ENCODE measurements at places on chromosomes 13 and 19.

DNA sequence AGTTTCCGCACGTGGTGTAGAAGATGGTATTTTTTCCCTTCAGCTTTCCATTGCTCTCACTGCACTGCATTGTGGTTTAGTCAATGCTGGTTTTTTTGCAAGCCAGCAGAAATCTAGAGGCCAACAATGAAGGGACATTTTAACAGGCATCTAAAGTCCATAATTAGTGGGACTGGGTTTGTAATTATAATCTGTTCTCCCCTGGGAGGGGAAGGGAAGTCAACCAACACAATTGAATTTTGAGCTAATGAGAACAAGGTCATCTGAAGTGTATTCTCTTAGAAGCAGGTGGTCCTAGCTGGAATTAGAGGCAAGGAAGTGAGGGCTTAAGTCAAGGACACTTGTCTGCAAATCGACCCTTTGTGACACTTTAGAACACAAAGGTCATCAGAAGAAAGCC lies 156.4 kb downstream of the MYO16 start:
- no peak for DNase-seq

DNA sequence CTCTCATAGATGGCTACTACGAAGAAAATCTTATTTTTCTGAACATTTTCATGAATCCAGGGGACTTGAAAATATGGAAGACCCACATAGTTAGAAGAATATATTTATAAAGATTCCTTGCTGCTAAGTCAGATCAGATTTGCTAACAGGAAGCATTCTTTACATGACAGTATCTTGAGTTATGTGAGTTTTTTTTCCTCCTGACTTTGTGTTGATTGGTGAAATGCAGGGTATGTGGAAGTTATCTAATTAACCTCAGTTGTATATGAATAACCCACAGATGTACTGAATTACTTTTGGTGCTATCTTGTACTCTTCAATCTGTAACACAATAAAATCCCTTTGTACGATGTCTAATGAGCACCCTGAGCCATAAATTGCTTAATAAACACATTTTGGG lies 53.8 kb downstream of the ESD start:
- DNase-seq: no peak

GRCh38 chr19:8105471-8105870 lies 43.9 kb downstream of the FBN3 start:
- DNase-seq: no peak

- no peak for DNase-seq
Measured at GRCh38 chr13:99953138-99953755, 18.3 kb downstream of the ZIC5 start.

DNA sequence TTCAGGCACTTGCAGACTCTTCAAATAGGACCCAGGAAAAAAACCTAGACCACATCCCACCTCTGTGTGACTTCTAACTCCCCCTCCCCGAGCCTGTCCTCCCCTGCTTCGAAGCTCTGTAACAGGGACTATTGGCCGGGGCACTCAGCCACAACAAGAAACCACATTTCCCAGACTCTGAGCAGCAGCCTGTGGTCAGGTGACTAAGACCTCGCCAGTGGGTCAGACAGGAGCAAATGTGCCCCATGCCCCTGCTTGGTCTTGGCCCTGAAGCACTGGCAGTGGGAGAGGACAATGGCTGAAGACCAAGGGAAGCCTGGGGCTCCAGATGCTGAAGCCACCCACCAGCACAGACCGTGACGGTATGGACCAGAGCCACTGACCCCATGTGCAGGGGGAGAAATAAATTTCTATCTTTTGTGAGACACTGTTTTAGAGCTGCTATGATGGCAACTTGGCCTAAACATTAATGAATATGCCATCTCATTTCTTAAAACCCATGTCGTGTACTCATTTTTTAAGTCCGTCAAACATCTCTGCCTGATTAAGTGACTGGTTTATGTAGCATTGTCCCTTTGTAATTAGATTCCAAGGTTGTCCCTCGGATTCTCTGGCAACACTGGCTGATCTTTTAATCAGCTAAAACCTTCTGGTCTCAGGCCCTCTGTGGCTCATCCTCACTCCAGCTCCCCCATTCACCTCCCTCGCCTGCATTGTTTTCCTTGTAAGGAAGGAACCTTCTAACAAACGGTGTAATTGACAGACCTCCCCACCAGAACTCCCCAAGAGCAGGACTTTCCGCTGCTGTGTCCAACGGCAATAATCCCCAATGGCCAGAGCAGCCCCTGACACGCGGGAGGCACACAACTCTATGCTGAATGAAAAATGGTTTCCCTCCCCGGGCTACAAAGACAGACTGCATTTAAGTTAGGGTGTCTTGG lies 98.4 kb downstream of the STK24 start:
- peak; percentile 66 for DNase-seq

GRCh38 chr13:34900288-34900739 lies 41.8 kb upstream of the NBEA start:
- DNase-seq: no peak

GRCh38 chr19:862581-863314 lies 3.3 kb downstream of the CFD start:
- DNase-seq: peak; percentile 91

DNA sequence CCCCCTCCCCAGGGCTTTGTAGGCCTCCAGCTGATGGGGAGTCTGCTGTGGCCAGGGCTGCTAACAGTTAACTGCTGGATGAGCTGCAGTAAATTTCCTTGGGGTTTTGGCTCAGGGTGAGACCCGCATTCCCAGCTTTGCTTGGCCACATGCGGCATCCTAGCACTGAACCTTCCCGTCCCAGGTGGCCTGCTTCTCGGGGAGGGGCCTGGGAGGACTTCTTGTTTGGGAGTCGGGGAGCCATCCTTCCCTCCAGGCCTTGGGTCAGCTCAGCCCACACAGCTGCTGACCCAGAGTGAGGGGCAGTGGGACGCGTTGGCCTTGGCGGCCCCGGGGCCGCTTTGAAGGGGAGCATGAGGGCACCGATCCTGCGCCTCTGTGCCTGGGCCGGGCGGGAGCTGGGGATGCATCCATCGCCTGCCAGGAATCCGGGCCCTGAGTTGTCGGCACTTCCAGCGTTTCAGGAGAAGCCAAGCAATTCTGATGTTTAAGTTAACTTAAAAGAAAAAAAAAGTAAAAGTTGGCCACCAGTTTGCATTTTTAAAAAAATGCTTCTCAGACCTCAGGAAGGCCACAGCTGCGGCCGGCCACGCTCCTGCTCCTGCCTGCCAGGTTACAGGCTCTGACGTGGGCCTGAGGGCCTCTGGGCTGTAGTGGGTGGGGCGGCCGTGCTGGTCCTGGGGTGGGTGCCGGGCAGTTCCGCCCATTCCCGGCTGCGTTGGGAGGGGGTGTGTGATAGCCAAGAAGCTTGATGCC lies 27.7 kb downstream of the CRTC1 start:
- no peak for DNase-seq

DNA sequence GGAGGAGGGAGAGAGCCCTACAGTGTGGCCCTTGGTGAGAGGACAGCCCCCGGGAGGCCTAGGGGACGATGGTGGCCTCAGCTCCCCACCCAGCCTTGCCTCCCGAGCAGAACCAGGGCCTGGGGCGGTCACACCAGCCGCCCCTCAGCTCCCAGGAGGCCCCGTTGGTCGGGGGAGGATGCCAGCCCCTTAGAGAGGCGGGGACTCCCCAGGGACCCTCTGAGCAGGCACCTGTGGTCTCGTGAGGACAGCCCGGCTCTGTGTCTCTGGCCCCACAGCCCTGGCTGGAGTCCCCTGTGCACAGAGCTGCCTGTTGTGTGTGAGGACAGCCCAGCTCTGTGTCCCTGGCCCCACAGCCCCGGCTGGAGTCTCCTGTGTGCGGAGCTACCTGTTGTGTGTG lies 158.8 kb downstream of the KDM4B start:
- no peak for DNase-seq

DNA sequence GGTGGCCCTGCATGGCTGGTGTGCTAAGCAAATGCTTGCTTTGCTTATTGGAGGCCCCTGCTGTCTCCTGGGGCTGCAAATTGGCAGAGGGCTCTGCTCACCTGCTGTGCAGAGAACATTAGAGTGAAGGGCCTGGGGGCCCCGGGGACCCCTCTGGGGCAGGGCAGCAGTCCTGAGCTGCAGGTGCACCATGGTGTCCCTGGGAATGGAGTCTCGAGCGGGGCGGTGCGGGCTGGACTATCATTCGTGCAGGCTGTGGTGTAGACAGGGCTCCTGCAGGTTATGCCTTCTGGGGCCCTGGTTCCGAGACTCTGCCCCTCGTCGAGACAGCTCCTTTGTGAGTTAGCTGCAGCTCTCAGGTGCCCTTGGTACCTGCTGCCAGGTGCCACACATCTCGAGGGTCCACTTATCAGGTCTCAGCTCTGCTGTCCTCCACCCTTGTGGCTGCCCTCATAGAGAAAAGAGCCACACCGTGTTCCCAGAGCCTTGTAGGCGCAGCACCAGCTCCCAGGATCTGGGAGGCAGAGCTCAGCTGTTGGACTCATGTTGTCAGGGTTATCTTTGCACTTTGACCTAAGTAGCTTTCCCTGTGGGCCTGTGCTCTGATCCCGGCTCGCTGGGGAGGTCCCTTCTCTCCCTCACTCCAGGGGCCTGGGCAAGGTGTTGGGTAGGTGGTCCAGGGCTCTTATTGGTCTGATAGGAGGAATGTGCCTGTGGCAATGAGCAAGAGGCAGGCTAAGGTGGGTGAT lies 58.0 kb upstream of the ZNF536 start:
- no peak for DNase-seq

GRCh38 chr19:32902448-32902847 lies 32.9 kb upstream of the SLC7A9 start:
- no peak for DNase-seq

GRCh38 chr13:28792992-28793391 lies 27.1 kb upstream of the MTUS2 start:
- DNase-seq: no peak

DNA sequence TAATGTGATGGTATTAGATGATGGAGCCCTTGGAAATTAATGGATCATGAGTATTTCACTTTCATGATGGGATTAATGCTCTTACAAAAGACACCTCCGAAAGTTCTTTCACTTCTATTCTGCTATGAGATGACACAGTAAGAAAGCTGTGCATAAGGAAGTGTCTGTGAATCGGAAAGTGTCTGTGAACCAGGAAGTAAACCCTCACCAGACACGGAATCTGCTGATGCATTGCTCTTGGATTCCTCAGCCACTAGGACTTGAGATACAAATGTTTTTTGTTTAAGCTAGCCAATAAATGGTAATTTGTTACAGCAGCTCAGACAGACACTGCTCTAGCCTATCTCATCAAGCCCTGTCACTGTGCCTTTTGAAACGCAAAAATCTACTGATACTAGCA lies 440.4 kb upstream of the PRR20A start:
- no peak for DNase-seq

GRCh38 chr19:6292006-6292405 lies 12.2 kb upstream of the MLLT1 start:
- no peak for DNase-seq

DNA sequence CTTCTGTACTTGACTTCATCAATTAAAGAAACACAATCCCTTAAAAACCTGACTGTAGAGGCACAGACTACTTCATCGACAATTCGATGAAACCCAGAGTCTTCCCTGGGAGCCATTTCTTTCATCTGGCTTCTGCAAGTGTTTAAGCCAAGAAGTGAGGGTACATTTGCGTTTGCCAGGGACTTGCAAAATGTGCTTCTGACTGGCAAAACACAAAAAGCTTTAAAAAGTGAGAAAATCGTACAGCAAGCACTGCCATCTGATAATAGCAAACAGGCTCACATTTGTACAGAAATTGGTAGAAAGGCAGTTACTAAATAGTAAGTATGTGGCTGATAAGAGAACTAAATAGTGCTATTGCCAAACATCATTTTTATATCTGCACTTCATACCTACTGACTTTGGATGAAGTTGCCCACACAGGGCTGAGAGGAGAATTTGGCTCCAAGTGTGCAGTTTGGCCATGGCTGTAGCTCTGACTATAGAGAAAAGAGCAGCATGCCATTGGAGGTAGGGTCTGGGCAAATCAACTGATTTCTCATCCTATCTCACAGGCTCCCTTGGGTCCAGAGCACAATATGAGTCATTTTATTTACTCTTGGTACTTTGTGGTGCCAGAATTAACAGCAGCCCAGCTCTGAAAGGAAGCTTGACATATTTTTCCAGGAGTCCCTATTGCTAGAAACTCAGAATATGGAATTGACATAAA lies 358.1 kb downstream of the OXGR1 start:
- no peak for DNase-seq

DNA sequence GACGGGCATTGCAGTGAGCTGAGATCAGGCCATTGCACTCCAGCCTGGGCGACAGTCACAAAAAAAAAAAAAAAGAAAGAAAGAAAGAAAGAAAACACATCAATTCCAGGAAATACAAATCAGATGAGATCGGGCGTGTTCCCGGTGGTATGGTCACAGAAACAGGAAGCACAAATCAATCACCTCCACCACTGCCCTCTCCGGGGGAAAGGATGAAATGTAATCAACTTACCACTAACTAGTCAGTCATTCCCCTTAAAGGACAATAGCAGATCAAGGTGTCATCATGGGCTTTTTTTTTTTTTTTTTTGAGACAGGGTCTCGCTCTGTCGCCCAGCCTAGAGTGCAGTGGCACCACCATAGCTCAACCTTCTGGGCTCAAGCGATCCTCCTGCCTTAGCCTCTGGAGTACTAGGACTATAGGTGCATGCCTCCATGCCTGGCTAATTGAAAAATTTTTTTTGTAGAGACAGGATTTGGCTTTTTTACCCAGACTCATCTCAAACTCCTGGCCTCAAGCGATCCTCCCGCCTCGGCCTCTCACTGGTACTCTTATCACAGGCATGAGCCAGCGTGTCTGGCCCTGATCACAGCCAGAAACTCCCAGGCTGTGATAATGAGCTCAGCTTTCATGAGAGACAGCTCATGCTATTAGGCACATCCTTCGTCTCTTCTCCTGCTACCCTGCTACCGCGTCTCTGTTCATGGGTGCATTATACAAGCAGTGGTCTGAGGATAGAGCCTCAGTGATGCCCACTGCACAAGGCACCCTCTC lies 6.8 kb upstream of the DPRX start:
- no peak for DNase-seq

GRCh38 chr19:55641426-55642152 lies 787 bp downstream of the ZNF580 start:
- DNase-seq: peak; percentile 65

- DNase-seq: no peak
Measured at GRCh38 chr19:30117636-30118145, 175.7 kb downstream of the URI1 start.

- DNase-seq: no peak
Measured at GRCh38 chr13:110280231-110280813, 26.6 kb downstream of the COL4A1 start.

DNA sequence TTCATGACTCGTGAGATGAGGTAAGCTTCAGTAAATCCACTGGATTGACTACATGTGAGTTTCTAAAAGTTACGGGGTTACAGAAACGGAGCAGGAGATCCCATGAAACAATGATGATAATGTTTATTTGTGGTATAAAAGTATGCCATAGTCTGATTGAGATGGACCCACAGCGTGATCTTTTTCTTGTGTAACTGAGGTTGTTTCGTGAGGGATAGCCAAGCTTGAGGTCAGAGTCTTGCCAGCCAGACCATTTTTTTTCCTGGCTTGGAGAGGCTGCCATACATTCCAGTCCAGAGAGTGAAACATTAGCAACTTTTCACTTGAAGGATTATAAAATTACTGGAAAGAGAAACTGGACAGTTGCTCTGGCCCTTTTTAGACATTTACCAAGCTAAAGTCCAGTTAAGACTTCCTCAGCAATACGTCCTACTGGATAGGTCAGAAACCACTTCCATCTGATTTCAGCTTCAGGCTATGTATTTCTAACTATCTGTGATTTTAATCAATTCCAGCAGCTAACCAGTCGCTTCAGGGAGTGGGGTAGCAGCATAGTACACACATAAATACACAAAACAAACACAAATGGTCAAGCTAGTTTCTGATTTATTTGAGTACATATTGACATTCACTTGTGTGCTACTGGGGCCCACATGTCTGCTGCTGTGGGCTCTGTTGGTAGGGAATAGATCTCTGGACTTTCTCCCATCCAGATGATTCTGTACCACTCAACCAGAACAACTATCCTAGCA lies 194.6 kb downstream of the POSTN start:
- DNase-seq: no peak

Measured in stimulated activated CD8-positive, alpha-beta memory T cell treated with anti-CD3 and anti-CD28 coated beads, Interleukin-4, amount 100 ng/mL, for 48 hours (primary cell).